Thoracic aorta (tissue), 2 donors: ENCODE measurements at places on chromosomes 5 and 9. TPM values are rescaled to one million over a fixed set of nuclear protein-coding genes. Genes with fewer than 3 reads are reported as not detected.

Gene UBAC1
- total RNA-seq, result 37.9 TPM

Gene ZNF354C
- 3.9 TPM for total RNA-seq

Gene OR1J2
- total RNA-seq, result 3.2 TPM

Gene OMD
- 200 TPM for total RNA-seq

GRCh38 chr9:136138566-136138965, 19.9 kb upstream of the TMEM250 start:
- no peak overlapping the region for H3K4me3 ChIP-seq
- H3K27ac ChIP-seq, result no peak overlapping the region
- no peaks in the 10 kb centered on the region for H3K4me1 ChIP-seq

DNA sequence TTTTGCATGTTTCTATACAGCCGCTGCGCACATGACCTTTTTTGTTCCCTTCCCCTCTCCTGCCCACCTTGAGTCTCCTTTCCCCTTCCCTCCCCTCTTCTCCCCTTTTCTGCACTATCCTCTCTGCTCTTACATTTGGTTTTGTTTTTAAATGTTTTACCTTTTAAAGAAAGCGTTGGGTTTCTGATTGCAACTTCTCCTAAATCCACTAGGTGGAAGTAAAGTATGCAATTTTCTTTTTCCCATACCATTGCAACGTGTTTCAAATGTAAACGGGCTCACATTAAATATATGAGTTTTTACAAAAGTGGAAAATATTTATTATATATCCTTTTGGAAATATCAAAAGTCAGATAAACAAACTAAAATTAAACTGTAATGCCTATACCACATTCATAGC, 500.9 kb downstream of the DIRAS2 start:
- H3K27ac ChIP-seq, result no peak overlapping the region
- no peaks in the 10 kb centered on the region for H3K4me1 ChIP-seq
- no peaks in the 10 kb centered on the region for H3K36me3 ChIP-seq
- H3K27me3 ChIP-seq, result no peaks in the 10 kb centered on the region

- no peaks in the 10 kb centered on the region for H3K36me3 ChIP-seq
- no peaks in the 10 kb centered on the region for H3K4me1 ChIP-seq
- H3K27me3 ChIP-seq, result no peaks in the 10 kb centered on the region
These were observed 48.4 kb downstream of the ADAMTS16 start for GRCh38 chr5:5188376-5189050.

DNA sequence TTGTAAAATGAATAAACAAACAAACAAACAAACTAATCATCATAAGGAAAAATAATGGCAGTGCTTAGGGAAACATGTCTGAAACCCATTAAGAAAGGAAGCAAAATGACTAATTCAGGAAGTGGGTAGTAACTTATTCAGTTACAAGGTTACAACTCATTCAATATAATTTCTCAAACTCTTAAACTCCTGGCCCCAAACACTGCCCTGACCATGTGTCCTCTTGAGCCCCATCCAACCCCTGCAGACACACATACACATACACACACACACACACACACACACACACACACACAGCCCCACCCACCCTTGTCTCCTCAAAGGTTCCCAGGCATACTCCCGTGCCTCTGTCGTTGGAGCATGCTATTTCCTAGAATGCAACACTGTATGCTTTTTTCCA, 193.9 kb downstream of the SEC61B start:
- H3K27ac ChIP-seq, result no peak overlapping the region
- H3K36me3 ChIP-seq, result no peaks in the 10 kb centered on the region
- no peaks in the 10 kb centered on the region for H3K4me1 ChIP-seq
- no peak for DNase-seq

GRCh38 chr9:127223810-127224177, 40.8 kb upstream of the GARNL3 start:
- peak overlapping the region; percentile 81 for H3K27ac ChIP-seq
- no peaks in the 10 kb centered on the region for H3K27me3 ChIP-seq
- H3K36me3 ChIP-seq, result no peaks in the 10 kb centered on the region

- no peaks in the 10 kb centered on the region for H3K36me3 ChIP-seq
- no peak for DNase-seq
- H3K27me3 ChIP-seq, result no peaks in the 10 kb centered on the region
- H3K4me3 ChIP-seq, result no peak overlapping the region
- no peaks in the 10 kb centered on the region for H3K4me1 ChIP-seq
These were observed 33.8 kb downstream of the SLC46A2 start for GRCh38 chr9:112856843-112857242.

- H3K27ac ChIP-seq, result no peak overlapping the region
- no peaks in the 10 kb centered on the region for H3K27me3 ChIP-seq
- H3K36me3 ChIP-seq, result no peaks in the 10 kb centered on the region
- peaks cover 9% of the 10 kb centered on the region for H3K4me1 ChIP-seq
- H3K4me3 ChIP-seq, result no peak overlapping the region
- no peak for DNase-seq
These were observed 180.5 kb downstream of the NFIB start for GRCh38 chr9:14133394-14133793.

DNA sequence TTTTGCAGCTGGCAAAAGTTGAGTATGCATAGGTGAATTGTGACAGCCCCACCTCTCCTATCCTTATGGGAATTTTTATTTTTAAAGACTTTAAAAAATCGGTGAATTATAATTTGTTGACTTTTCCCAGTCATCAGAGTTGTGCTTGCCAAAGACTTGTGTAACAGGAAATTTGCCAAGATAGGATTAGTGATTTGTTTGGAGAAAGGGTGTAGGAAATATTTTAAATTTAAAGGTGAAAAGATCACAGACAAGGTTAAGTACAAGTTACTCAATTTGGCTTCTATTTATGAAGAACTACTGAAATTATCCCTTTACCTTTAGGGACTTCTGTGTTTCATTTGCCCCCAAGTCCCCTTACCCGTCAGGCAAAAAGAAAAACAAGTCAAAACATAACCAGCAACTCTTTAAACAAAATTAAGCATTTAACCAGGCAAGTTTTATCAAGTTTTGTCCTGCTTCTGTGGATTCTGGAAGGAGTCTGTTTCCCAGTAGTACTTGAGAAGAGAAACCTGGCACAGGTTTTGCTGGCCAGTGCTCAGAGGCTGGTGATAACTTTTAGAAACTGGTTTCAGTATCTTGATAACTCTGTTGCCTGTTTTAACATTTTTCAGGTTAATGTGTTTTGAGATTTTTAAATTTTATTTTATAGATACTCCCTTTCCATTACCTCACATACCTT, 285.4 kb downstream of the MAST4 start:
- peaks cover 23% of the 10 kb centered on the region for H3K4me1 ChIP-seq
- peak overlapping the region; percentile 54 for H3K27ac ChIP-seq
- peak overlapping the region; percentile 31 for H3K4me3 ChIP-seq
- no peak for DNase-seq
- H3K36me3 ChIP-seq, result no peaks in the 10 kb centered on the region

DNA sequence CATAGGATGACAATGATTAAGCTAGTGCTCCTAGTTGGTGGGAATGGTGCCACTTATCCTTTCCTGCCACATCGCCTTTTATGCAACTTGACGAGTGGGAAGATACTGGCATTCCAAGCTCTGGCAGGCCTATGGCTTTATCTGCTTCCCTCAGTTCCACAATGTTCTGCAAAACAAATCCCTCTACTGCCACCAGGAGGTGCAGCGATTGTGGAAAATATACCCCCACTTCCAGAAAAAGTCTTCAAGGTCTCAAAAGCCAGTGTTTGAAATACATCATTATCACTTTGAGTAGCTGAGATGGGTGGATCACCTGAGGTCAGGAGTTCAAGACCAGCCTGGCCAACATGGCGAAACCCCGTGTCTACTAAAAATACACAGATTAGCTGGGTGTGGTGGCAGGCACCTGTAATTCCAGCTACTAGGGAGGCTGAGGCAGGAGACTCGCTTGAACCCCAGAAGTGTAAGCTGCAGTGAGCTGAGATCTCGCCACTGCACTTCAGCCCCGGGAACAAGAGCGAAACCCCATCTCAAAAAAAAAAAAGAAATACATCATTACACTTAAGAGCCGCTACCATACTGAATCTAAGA, 3.4 kb downstream of the CLINT1 start:
- no peak overlapping the region for H3K4me3 ChIP-seq
